Stimulated activated CD8-positive, alpha-beta memory T cell treated with anti-CD3 and anti-CD28 coated beads, Interleukin-12 subunit alpha, Interleukin-12 subunit beta, amount 100 ng/mL, for 1 hour (primary cell): ENCODE measurements at places on chromosomes 12 and 14.

DNA sequence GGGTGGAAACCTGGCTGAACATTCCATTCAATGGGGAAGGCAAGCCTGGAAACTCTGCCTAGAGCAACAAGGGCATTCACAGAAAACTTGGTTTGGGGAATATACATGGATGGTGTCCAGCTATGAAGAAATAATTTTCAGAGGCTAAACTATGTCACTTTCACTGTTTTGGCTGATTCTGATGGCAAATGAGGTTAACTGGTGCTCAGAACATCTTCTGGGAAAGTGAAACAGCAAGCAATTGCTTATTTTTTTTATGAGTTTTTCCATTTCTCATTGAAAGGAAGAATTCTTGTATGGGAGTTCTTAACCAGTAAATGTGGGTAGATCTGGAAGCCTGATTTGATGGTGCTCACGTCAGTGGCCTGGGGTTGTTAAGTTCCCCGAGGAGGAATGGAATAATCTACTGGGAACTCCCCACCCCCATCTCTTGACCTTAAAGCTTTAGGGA is 132.8 kb upstream of the BTG1 start:
- no peak for DNase-seq

- no peak for DNase-seq
Observed at GRCh38 chr14:47929334-47929733, 253.9 kb upstream of the MDGA2 start.

GRCh38 chr12:23862701-23863100 is 86.8 kb downstream of the SOX5 start:
- DNase-seq: no peak

GRCh38 chr12:104748790-104749189 is 209.3 kb downstream of the SLC41A2 start:
- DNase-seq: no peak

DNA sequence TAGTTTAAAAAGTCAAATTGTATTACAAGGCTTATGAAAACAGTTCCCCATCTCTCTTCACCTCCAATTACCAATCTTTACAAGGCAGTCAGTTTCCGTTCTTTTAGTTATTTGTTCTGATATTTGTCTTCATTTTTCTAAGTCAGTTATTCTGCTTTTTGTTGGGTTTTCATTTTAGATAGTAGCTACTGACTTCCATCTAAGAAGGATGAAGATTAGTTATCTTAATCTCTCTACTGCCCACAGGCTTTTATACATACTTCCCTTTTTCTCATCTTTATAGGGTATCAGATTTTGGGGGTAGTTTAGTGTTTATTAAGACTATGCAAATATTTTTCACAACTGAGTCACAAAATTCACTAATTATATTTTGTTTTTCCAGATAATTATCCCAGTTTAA is 38.4 kb downstream of the FRS2 start:
- DNase-seq: no peak

DNA sequence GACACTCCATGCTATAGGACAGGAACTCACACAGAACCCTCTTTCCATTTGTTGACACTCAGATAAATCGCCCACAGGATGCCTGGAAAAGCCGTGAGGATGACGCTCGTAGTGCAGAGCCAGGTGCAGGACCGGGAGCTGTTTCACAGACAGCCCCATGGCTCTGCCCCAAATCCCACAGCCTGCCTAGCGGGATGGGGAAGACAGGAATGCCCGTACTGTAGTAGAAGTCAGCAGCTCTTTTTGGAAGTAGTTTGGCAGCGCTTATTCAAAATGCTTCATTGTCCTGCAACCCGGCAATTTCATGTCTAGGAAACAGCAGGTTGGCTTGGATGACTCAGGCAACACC is 41.6 kb downstream of the JAG2 start:
- DNase-seq: no peak

DNA sequence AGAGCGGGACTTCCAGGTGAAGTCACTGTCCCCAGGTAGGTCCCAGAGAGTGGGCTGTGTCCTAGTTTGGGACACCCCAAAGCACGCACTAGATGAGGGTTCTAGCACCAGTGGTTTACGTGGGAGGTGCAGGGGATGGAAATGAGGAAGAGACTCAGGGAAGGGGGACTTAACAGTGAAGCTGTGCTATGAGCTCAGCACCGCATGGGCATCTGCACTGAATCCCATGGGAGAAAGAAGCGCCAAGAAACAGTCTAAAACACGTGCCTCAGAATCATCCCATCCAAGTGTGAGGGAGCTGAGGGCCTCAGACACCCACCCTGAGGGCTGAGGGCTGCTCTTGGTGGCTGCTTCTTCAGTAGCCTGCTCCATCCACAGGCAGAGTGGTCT is 71.5 kb upstream of the ZFP36L1 start:
- no peak for DNase-seq

GRCh38 chr12:68521848-68522502 is 88.7 kb upstream of the RAP1B start:
- DNase-seq: no peak

DNA sequence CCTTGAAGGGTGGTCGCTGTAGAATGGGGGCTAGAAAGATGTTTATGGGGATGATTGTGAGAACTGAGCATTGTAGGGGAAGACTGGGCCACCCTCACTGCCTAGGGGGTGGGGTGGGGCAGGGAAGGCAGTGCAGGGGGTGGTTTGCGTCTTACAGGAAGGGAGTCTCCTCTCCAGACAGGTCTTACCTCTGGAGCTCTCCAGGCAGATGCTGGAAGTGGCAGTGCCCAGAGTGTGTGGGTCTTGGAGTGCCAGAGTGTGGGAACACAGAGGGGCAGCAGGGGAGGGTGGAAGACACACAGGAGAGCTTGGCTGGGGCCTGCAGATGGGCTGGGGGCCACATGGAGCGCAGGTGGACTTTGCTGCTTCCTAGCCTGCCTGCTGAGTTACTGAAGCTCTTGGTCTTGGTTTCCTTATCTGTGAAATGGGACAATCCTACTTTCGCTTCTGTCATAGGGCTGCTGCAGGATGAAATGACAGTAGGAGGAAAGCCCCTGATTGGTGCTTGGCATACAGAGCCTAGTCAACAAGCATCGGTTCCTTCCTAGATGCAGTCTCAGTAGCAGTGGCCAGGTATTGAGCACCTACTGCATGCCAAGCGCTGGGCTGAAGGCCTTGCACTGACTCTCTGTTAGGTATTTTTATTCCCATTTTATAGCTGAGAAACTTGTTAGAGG is 118.3 kb downstream of the SLC25A47 start:
- DNase-seq: no peak

GRCh38 chr12:104963757-104964156 is 5.7 kb upstream of the SLC41A2 start:
- no peak for DNase-seq

DNA sequence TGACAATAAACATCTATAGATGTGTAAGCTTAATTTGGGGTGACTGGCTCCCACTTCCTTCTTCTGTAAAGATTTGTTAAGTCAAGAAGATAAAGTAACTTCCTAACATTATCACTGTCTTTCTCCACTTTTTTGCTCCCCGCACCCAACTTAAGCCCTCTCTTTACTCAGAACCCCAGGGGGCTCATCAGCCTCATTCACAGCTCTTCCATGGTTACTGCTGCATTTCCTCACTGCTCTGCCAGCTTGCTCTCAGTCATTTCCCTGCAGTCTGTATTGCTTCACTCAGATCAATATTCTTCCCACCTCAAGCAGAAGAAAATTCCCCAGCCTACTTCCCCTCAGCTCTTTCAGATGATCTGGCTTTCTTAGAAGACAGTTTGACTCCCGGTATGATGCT is 102.0 kb downstream of the PIK3C2G start:
- DNase-seq: no peak

- DNase-seq: no peak
Observed at GRCh38 chr14:33120341-33120740, 181.7 kb downstream of the NPAS3 start.

DNA sequence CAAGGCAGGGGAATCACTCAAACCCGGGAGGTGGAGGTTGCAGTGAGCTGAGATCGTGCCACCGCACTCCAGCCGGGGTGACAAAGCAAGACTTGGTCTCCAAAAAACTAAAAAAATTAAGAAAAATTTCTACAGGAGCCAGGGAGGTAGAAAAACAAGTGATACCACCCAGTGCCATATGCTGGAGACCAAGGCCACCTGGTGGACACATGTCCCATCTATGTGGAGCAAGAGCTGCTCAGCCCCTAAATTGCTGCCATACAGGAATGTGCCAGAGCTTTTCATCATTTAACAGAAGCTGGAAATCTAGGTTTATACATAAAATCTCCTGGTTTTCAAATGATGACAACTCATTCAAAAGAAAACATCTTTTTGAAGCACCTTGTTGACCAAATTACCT is 61.4 kb upstream of the ELK3 start:
- DNase-seq: no peak

- no peak for DNase-seq
Observed at GRCh38 chr12:11092128-11092527, at the start of gene TAS2R43. TAS2R43 (minus strand) TSS chr12:11092313; CDS start chr12:11092229, 84 bp downstream.

DNA sequence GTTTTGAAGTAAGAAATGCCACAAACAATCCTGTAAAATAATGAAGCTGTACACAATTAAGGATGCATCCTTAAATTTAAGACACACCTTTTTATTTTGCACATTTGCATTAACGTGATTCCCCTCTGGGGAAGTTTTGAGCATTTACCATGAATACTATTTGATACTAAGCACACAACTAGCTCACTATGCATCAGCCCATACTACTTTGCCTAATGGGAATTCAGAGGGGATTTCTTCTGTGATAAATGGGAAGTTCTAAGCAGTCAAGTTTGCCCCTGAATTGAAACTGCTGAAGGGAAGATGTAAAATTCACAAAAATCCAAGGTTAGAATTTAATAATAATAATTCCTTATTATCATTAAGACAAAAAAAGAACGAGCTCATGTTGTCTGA is 27.4 kb downstream of the SINHCAF start:
- DNase-seq: no peak
